ENCODE measurements at places on chromosomes 7 and 10.

DNA sequence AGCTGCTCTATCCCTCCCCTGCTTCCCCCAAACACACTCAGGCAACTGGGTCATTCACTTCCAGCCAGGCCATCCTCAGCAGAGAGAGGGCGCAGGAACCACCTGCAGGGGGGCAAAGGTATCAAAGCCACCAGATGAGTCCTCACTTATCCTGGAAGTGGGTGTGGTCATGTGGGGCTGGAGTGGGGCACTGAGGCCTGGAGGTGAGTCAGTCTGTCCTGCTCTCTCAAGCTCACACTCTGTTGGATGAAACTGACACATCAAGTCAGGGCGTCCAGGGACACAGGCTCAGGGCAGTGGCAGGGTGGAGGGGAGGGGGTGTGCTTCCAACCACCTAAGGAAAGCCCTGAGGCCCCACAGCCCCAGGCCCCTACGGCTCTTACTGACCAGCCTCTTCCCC lies 8.0 kb upstream of the ELFN1 start:
- DNase-seq: no peak

DNA sequence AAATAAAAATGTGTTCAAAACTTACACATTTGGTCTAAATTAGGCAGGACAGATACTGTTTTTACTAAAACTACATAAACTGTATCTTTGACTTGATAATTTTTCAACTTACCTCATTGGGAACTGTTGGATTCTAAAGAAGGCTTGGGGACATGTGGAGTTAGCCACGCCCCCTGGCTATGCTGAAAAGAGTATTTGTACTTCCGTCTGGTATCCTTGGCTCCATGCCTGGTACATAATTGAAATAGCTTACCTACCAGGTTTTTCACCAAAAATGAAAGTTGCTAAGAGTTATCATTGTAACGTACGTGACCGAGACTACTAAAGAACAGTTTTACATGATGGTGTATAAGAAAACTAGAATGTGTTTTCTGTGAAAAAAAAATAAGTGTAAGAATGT lies 604.8 kb upstream of the IGFBP3 start:
- no peak for DNase-seq

GRCh38 chr10:71246591-71247413 lies 34.4 kb downstream of the UNC5B start:
- DNase-seq: no peak

DNA sequence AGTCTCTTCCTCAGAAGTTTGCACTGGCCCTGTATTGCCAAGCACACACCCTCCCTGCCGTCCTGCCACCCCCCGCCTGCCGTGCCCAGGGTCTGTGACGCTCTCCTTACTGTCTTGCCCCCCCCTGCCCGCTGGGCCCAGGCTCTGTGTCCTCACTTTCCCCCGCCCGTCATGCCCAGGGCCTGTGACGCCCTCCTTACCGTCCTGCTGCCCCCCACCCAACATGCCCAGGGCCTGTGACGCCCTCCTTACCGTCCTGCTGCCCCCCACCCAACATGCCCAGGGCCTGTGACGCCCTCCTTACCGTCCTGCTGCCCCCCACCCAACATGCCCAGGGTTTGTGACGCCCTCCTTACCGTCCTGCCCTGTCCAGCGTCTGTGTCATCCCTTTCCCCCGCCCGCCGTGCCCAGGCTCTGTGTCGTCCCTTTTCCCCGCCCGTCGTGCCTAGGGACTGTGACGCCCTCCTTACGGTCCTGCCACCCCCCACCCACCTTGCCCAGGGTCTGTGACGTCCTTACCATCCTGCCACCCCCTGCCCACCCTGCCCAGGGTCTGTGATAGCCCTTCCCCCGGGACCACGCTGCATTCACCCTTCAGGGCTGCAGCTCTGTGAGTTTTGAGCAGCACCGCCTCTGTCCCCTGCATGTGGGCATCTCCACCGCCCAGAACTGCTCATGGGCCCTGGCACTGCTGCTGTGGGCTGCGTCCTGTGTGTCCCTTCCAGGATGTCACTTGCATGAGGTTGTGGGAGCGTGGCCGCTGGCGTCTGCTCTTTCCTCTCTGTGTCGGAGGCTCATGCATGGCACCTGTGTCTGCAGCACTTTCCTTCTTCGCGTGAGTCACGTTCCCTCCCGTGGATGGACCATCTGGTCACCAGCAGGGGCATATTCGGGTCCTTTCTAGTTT lies 19.3 kb upstream of the PRKAR1B start:
- no peak for DNase-seq

DNA sequence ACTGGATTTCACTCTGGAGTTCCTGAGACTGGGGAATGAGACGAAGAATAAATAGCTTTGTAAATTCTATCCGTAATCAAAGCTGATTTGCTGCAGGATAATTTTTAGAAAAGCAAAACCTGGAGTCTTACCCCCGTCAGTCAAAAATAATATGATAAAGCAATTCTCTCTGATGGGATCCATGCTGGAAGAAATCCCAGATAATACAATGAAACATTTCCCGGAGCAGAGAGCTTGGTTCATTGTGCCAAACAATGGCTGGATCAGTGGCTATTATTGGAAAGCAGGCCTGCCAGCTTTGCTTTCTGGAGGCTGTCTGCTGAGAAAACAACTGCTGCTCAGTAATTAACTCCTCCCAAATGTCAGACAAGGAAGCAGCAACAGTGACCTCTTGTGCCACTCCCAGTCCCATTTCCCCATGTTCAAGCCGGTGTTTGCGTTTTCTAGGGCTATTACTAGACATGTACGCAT lies 609.4 kb upstream of the PCDH15 start:
- no peak for DNase-seq

- DNase-seq: peak; percentile 90
These were observed 63.9 kb upstream of the GSDME start for GRCh38 chr7:24821045-24821753.

DNA sequence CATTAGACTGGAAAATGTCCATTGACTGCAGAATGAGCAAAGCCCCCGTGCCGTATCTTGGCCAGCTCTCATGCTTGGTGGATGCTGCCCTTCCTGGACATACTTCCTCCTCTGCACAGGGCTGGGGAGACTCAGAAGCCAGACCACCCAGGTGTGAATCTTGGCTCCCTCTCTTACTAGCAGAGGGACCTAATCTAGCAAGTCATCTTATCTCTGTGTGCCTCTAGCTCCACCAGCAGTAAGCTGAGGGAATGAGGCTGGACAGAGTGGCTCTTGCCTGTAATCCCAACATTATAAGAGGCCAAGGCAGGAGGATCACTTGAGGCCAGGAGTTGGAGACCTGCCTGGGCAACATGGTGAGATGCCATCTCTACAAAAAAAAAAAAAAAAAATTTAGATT lies 173.8 kb upstream of the GHITM start:
- no peak for DNase-seq

DNA sequence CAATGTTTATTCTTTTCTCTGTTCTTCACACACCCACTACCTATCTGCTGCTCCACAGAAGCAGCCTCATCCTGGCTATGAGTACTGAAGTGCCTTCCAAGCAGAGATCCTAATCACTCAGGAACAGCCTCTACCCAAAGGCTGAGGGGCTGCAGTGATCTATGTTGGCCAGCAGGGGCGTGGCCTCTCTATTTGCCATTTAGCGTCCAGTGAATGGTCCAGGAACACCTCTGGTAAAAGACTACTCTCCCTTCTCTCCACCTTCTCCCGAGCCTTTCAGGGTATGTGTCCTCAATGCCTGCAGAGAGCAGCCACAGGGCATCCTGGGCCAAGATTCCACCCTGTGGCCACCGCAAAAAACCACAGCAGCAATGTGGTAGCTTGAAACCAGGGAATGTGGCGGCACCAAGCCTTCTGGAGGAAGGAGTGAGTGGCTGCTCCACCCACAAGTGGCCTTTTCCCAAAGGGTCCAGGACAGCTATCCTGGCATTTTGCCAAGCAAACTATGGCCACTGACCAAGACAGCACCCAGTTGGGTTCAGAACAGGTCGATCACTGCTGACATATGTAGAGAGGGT lies 70.9 kb downstream of the SYPL1 start:
- DNase-seq: peak; percentile 31

GRCh38 chr10:72812753-72813430 lies 80.6 kb upstream of the OIT3 start:
- DNase-seq: no peak

- no peak for DNase-seq
These were observed 83.9 kb downstream of the HECW1 start for GRCh38 chr7:43196379-43196778.

- no peak for DNase-seq
These were observed 10.8 kb upstream of the NKX2-3 start for GRCh38 chr10:99521765-99522469.

GRCh38 chr7:80940539-80941207 lies 21.8 kb upstream of the SEMA3C start:
- no peak for DNase-seq

DNA sequence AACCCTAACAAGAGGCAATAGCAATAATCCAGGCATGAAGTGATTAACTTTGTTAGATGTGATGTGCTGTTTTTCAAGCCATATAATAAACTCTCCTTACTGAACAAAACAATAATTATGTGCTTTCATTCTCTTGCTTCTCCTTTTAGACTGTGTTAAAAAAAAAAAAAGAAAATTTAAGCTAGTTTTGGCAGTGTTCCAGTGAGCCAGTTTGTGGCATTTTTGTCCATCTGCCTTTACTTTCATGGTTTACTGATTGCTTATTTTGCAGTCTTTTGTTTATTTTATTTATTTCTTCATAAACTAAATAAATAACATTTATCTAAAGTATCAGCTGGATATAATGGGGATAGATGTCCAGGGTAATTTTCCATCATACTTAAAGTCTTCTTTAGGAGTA lies 625.3 kb downstream of the CNTNAP2 start:
- no peak for DNase-seq

DNA sequence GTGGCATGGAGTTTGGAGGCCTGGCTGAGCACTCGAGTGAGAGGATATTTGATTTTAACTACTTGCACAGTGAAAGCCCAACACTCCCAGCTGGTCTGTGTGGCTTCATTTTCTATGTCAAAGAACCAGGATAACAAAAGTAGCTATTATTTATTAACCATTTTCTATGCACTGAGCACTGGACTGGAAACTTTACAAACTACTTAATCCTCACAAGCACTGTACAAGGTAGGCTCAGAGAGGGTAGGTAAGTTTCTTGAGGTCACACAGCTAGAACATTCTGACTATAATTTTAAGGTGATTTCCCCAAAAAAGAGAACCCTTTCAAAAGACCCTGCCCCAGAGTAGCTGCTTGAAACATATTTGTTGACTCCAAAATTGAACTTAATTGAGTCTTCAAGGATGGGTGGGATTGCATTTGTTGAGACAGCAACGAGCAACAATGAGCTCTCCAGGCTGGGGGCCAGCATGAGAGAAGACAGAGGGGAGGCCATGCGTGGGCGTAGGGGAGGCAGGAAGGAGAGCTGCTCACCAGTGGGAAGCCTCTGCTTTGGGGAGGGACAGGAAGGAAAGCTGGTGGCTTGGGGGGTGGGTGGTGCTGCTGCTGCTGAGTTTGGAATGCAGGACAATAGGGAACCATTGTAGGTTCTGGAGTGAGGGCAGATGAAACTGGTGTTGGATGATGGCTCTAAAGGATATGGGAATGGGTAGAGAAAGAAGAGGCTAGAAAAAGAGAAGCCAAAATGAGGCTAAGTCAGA lies 31.5 kb downstream of the FAM241B start:
- no peak for DNase-seq

DNA sequence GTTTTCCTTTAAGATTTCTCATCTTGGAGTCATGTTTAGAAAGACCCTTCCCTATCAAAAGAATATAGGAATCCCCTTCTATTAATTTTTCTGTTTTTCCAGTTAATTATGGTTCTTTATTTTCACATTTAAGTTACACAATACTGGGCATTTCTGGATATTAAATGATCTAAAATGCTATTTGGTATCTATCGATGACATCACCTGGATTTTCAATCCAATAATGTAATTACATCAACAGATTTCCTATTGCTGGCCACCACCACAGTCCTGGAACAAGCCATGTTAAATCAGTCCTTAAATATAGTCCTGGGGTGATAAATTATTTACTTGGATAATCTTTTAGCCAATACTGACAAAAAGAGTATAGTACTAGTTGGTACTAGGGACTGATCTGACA lies 48.0 kb downstream of the PUS7 start:
- DNase-seq: no peak

- peak; percentile 12 for DNase-seq
These were observed 72.4 kb upstream of the LRRC4 start for GRCh38 chr7:128103498-128104107.

GRCh38 chr7:151062399-151063211 lies 3.2 kb downstream of the SLC4A2 start:
- no peak for DNase-seq

DNA sequence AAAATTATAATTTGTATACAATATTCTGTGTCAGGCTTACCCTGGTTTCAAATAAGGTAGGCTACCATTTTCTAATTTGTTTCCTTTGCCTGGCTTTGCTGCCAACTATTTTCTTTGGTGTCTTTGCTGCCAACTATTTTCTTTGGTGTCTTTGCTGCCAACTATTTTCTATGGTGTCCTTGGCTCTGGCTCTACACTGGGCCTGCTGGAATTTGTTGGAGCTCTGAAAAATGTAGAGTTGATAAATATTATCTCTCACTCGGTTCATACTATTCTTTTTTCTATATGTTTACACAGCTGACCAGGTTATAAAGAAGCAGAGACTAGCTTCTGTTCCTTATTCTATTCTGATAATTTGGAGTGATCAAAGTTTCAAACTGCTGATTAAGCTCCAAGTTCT lies 768.0 kb upstream of the PHF14 start:
- DNase-seq: no peak

DNA sequence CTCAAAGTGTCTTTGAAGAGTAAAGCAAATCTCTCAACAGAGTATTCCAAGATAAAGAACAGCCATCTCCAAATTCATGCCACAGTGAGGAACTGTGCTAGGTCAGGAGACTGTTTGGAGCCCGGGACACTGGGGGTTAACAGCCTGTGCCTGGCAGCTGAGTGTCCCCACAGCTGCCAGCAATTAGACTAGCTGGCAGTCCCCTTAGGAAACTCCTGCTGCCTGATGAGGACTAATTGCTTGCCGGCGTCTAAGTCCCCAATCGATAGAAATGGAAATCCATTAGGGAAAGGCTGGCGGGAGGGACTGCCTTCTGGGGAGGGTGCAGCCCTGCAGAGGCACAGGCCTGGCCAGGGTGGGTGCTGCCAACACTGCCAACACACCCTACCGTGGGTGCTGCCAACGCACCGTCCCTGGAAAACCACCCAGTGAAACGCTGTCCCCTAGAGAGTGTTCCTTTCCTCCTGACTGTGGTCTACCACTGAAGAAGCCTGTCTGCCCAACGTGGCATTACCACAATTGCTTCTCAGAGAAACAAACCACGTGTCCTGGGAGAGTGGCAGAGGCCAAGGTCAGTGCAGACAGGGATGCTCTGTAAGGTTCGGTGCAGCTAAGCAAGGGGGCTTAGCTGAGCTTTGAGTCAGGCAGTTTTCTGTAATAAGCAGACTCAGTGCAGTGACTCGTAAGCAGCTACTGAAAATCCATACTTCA lies 60.8 kb downstream of the XRCC2 start:
- no peak for DNase-seq

GRCh38 chr7:127652333-127653248 lies 597 bp downstream of the SND1 start:
- DNase-seq: no peak

- DNase-seq: no peak
These were observed 141.7 kb upstream of the SEMA3A start for GRCh38 chr7:84336303-84336702.

- DNase-seq: no peak
These were observed 26.0 kb downstream of the CYP3A5 start for GRCh38 chr7:99653754-99654153.
